Activated CD8-positive, alpha-beta memory T cell treated with anti-CD3 and anti-CD28 coated beads for 4 hours (primary cell): ENCODE measurements at places on chromosomes 3 and 15.

- DNase-seq: no peak
Observed at GRCh38 chr15:97959724-97960363, 659 bp upstream of the ARRDC4 start.

DNA sequence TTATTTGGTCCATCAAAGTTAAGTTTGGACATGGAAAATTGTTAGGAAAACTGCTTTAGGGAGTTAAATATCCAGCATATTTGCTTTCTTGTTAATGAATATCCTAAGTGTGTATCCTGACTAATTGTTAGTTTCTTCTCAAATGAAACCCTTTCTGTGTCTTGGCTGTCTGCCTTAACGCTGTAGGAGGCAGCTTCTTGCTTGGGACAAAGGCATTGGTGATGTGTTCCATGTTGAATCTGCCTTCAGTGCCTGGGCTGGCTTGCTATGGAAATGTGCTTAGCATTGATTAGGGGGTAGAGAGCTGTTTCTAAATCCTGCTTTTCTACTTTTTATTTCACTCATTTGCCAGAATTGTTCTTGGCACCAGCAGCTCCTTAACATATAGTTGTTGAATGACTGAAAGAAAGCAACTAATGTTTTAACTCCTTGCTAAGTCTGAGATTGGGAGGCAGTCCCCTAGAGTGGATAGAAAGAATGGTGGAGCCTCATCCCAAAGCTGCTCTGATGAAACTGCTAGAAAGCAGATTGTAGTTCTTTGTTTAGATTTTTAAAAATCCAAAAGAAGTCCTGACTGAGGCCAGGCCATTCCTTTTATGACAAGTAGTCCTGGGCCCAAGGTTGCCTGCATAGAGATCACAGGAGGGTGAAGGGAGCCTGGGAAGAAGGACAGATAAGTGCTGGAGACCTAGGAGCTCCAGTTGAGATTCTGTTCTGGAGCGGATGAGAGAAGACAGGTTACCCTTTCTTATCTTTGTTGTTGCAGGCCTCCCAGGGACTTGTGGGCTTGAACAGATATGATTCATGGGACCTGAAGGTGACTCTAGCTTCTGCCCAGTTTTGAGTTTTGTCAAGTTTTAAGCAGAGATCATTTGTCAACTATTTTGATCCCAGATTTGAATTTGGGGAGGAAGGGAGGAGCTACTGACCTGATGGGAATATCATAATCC lies 39.3 kb downstream of the OXNAD1 start:
- DNase-seq: no peak

- peak; percentile 41 for DNase-seq
Observed at GRCh38 chr3:53162672-53163443, 1.8 kb downstream of the PRKCD start.

DNA sequence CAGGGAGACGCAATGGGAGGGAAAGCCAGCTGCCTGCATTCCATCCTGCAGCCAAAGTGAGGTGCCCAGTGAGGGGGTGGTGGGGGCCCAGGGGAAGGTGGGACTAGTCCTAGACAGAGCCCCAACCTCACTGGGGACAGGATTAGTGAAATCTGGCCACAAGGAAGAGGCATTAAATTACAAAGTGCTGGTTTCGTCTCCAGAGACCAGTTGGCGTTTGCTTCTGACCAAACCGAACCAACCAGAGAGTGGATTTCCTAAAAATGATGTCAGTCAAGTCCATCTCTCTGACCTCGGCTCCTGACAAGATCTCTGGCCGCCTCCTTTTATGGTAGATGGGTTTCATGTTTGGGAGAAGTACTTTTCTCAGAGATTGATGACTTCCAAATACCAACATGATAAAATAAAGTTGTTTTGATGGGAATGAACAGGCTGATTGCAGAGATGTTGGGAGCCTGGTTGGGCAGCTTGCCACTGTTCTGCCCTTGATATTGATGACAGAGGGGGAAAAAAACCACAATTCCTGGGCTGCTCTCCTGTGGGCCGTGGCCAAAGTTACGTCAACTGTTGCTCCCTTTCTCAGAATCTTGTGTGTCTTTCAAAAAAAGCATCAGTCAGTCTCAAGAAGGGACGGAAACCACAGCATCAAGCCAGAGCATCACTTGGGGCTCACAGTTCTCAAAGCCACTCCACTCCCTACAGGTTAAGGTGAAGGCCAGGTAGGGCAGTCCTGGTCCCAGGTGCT lies 24.6 kb downstream of the ITGA11 start:
- DNase-seq: no peak

GRCh38 chr15:51756482-51756881 lies 5.1 kb downstream of the TMOD2 start:
- DNase-seq: no peak

DNA sequence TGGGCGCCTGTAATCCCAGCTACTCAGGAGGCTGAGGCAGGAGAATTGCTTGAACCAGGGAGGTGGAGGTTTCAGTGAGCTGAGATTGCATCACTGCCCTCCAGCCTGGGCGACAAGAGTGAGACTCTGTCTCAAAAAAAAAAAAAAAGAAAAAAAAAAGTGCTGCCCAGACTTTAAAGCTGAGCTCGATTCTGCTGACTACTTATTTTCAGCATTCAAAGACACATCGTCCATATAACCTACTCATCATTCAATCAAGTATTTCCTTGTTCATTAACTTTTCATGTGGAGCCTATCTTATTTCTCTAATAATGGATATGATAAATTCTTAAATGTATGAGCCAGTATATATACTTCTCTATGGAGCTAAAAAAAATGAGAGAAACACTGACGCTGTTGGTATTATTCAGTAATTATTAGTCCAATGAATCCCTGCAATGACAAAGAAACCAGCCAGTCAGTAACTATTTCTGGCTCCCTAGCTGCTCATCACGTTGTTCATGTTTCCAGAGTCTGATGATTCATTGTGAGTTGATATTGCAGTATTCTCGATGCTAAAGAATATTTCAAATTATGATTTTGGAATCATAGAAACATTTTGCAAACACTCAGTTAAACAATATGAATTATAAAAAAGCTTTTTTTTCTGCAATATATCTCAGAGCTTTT lies 111.9 kb downstream of the RAP2B start:
- no peak for DNase-seq

- DNase-seq: no peak
Observed at GRCh38 chr3:17182166-17182565, 297.4 kb downstream of the PLCL2 start.

DNA sequence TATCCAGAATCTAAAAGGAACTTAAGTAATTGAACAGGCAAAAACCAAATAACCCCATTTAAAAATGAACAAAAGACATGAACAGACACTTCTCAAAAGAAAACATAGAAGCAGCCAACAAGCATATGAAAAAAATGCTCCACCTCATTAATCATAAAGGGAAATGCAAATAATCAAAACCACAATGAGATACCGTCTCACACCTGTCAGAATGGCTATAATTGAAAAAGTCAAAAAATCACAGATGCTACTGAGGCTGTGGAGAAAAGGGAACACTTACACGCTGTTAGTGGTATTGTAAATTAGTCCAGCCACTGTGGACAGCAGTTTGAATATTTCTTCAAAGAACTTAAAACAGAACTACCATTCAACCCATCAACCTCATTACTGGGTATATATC lies 220.7 kb downstream of the MEX3B start:
- DNase-seq: no peak

GRCh38 chr3:183074261-183074660 lies 25.0 kb downstream of the MCCC1 start:
- no peak for DNase-seq

- no peak for DNase-seq
Observed at GRCh38 chr3:152458376-152459117, 189.8 kb downstream of the MBNL1 start.
